ENCODE measurements at places on chromosomes 3 and 15.

DNA sequence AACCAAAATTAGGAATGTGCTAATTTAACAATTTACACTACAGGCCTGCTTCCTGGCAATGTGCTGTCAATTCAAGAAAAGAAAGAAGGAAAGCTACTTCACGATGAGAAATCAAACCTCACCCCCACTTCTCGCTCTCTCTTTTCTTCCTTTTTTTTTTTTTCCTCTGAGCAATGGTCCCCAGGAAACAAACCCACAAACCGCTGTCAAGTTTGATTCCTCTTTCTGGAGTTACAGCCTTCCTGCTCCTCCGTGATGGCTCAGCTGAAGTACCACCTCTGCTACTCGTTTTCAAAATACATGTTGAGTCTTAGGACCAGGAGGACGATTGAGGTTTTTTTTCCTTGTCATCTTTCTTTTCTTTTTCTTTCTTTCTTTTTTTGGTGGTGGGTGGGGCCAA lies 3.4 kb upstream of the TRIM71 start:
- DNase-seq: no peak

DNA sequence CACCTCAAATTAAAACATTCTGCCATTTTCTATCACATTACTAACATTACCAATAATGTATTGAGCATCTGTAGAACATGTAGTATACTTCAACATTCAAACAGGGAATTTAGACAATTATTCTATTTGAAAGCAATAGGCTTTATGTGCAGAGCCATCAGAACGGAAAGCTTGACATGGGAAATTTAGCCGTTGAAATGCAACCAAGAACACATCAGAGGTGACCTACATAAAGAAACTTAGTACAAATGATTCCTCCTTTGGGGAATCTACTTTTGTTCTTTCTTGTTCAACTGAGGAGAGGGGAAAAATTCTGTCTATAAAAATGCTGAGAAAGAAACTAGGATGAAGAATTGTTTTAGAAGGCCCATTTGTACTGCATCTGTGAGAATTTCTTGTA lies 38.6 kb upstream of the RBMS3 start:
- DNase-seq: no peak

GRCh38 chr3:42591811-42592210 lies 1.2 kb downstream of the SS18L2 start:
- DNase-seq: no peak

GRCh38 chr3:133018921-133019320 lies 19.3 kb upstream of the TMEM108 start:
- no peak for DNase-seq

- DNase-seq: peak; percentile 35
These were observed 817 bp downstream of the CLK3 start for GRCh38 chr15:74616366-74616939.

GRCh38 chr3:103672346-103672745 lies 1237.5 kb downstream of the ZPLD1 start:
- DNase-seq: no peak
